Glutamatergic neuron (in vitro differentiated cells): ENCODE measurements at places on chromosomes 13 and 19.

DNA sequence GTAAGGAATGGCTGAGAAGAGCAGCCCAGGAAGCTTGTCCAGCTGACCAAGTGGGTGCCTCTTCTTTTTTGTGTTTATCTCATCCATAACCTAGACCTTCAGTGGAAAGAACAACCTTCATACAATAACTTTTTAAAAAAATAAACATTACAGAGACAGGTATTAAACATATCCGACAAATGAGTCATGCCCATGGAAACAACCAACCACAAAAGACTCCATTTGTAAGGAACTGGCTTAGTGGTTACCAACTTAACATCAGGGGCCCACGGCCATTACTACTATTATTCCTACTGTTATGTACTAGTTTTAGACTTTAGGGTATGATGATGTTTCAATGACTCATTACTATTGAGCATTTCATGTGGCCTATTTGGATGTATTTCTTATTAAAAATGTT is 191.7 kb upstream of the SERP2 start:
- DNase-seq: no peak

DNA sequence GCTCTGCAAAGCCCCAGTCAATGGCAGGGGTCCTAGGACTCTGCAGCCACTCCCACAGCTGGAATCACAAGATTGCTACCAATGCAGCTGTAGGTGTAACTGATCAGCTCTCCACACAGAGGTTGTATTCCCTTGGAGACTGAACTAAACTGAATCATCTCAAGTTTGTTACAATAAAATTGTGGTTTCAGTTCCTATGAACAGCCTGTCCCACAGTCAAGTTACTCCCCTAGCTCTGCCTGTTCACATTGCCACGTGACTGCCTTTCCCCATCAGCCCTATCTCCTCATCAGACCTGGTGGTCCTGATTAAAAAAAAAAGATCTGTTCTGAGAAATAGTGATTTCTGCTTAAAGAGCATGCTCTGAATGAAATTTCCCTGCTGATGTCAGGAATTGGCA is 287.9 kb upstream of the NBEA start:
- no peak for DNase-seq

DNA sequence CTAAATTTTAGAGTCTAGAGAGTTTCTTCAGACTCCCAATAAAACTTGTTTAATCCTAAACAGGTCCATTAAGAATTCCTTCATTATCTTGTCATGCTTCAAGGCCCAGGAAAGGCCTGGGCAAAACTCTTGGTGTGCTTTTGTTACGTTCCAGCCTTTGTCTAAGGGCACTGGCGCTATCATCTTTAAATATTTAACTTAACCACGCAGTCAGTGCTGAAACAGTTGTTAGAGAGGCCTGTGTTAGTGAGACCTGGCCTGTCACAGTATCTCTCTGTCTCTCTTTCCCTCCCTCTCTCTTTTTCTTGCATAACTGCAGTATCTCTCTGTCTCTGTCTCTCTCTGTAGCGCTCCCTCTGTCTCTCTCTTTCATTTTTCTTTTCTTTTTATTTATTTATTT is 8.2 kb upstream of the OR1M1 start:
- DNase-seq: no peak

GRCh38 chr19:18108897-18109296 is 11.3 kb downstream of the MAST3 start:
- DNase-seq: no peak

DNA sequence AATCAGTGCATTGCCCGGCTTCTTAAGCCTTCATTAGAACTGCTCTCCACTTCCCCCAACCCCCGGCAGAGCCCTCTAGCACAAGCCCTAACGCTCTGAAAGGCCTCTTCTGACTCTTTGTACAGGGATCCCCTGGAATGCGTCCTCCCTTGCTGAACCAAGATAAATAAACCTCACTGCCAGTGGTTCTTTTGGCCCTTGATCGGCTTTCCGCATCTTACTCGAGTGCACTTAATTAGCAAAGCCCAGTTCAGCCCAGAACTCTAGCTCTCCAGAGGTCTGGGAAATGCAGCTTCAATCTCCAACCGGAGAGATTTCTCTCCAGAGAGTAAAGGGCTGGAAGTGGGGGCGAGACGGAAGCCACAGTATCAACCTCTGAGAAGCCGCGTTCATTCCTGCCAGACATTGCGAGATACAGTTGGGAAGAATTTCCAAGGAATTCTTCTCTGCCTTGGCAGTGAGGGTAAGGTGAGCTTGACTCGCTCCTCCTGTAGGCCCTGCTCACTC is 8.7 kb upstream of the ZNF444 start:
- no peak for DNase-seq

GRCh38 chr13:113741191-113741668 is 17.8 kb upstream of the TMEM255B start:
- DNase-seq: no peak

- DNase-seq: no peak
These were observed 16.9 kb downstream of the GADD45B start for GRCh38 chr19:2492870-2493269.

DNA sequence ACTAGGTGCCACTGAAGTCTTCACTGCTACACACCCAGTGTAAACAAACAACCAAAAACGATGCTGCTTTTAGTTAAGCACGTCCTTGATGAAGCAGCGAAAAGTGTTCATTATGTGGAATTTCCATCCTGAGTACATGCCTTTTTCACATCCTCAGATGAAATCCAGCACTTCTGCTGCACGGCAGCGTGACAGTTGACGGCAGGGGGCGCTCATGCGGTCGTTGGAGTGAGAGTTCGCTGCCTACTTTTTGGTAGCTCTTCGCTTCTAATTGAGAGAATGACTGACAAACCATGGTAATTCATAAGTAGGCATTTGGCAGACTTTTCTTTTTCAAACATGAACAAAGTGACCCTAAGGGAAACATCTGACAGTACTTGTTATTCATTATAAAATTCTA is 1124.9 kb downstream of the EFNB2 start:
- peak; percentile 87 for DNase-seq

GRCh38 chr13:48585456-48585840 is 52.6 kb upstream of the RCBTB2 start:
- no peak for DNase-seq

DNA sequence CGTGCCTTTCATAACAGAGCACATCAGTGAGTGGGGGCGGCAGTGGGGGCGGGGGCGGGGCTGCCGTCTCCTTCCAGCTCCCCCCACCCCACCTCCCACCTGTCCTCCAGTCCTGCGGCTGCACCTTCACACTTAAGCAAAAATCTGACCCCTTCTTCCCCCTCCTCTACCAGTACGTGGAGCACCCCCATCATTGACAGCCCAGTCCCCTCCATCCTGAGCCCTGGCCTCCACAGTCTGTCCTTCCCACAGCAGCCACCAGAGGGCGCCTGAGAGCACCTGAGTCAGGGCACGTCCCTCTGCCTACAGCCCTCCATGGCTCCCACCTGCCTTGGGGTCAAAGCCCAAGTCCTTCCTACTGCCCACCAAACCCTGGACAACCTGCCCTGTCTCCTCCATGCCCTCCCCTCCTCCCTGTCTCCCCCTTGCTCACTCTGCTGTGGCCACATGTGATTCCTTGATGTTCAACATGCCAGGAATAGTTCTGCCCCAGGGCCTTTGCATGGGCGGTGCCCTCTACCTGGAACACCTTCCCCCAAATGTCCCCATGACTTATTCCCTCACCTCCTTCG is 4.0 kb downstream of the EBI3 start:
- peak; percentile 83 for DNase-seq

DNA sequence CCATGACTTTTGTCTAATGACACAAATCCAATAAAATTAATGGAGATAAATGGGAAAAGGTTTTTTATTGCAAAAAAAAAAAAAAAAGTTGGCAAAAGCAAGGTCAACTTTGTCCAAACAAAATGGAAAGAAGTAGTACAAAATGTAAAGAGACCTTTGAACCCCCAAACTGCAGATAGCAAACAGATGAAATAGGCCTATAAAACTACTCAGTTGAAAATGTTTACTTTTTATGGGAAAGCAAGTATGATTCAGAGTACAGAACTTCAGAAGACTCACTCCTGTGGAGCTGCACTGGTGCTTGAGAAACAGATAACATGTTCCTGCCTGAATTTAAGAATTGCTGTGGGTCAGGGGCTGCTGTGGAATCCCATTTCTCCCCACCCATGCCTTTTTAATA is 9.8 kb upstream of the ZNF177 start:
- DNase-seq: no peak

- no peak for DNase-seq
These were observed 5.5 kb downstream of the ACP4 start for GRCh38 chr19:50795664-50796073.

DNA sequence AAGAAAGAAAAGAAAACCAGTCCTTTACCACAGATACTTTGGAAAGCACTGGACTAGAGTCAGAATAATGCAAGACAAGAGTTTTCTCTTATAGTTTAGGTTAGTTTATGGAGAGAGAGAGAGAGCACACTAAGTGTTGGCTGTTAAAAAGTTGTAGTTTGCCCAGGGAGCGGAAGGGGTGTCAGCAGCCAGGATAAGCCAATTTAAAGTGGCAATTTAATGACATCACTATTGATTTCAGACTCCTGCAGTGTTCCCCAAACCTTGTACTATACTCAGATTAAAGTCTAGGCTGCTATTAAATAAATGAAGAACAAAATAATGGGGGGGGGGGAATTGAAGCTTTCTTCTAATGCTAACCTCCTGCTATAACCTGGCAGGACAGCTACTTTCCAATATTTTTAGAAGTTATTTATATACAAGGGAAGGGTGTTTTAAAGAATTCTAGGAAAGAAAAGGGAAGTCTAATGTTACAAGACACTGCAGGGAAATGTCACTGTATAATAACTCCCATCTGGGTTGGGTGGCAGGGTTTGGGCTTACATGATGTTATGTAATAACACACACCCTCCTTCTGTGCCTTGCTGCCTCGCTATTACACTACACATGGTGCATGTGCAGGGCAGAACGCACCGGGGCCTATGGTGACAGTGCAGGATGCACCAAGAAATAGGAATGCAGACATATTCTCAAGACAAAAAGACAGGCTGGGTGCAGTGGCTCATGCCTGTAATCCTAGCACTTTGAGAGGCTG is 19.9 kb downstream of the TPT1 start:
- no peak for DNase-seq

- DNase-seq: no peak
These were observed 28.1 kb downstream of the DHX34 start for GRCh38 chr19:47377208-47377701.

GRCh38 chr19:52889931-52890330 is 7.5 kb downstream of the ZNF320 start:
- DNase-seq: no peak

DNA sequence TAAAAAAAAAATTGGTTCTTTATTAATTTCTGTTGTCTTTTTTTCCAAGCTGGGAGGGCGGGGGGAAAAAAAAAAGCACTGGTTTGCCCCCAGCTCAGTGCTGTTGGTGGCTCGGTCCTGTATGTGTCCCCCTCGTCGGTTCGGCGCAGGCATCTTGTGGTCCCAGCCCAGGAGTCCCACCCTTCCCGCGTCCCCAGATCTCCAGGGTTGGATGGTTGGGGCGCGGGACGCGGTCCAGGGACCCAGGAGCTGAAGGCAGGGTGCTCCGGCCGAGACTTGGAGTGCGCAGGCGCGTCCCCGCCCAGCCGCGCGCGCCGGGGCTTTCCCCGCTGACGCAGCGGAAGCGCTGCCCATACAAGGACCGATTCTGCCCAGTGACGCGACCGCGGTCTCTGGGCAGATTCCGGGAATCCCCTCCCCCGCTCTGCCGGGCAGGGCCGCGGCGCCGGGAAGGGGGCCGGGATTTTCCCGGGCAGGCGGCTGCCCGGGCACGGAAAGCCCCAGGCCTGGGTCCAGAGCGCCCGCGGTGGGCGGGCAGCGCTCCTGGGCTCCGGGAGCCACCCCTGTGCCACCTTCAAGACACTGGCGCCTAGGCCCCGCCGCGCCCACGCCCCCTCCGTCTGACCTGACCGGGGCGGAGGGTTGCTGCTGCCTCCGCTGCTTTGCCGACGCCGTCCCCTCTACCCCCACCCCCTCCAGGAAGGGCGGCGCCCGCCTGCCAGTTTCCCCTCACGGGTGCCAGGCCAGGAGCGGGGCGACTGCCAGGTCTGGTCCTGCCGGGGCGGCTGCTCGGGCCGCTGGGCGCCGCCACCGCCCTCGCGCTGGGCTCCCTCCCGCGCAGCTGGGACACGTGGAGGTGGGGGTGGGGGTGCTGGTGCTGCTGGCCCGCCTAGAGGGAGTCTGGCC is 2.3 kb downstream of the JUNB start:
- peak; percentile 89 for DNase-seq

GRCh38 chr13:113464476-113464875 is 11.2 kb upstream of the ADPRHL1 start:
- DNase-seq: no peak

DNA sequence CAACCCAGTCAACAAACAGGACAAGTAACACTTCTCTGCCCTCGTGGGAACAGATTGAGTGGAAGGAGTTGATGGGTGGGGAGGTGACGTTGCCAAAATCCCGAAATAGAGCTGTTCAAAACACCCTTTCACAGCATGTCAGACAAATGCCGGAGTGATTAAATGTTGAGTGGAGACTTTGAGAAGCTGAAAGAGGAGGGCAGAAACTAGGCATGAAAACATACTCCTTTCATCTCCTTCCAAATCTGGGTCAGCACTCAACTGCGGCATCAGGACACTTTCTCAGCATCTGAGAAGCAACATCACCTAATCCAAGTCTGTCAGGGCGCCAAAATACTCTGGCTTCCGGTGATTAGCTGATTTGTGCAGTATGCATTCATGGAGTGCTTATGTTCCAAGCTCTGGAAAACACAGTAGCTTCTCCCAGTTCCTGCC is 51.5 kb upstream of the MRI1 start:
- DNase-seq: no peak

GRCh38 chr19:40803857-40804782 is 5.1 kb downstream of the EGLN2 start:
- DNase-seq: no peak

GRCh38 chr19:6680141-6680540 is 10.2 kb upstream of the TNFSF14 start:
- no peak for DNase-seq

DNA sequence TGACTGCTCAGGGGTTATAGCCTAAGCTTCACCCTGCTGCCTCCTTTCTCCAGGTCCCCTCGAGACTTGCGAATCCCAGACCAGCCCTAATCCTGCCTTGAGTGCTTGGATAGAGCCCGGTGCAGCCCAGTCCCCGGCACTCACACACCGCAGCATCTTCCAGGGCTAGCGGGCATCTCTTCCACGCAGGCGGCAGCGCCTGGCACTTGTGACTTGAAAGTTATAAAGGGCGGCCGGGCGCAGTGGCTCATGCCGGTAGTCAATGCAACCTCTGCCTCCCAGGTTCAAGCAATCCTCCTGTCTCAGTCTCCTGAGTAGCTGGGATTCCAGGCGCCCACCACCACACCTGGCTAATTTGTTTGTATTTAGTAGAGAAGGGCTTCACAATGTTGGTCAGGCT is 1.9 kb downstream of the WDR18 start:
- DNase-seq: no peak

- no peak for DNase-seq
These were observed 124.5 kb upstream of the CSNK1A1L start for GRCh38 chr13:37229931-37230330.
